ENCODE measurements at places on chromosomes 6 and 20.
A peak's percentile ranks its signal among the peaks of the same experiment; 100 is the strongest.

DNA sequence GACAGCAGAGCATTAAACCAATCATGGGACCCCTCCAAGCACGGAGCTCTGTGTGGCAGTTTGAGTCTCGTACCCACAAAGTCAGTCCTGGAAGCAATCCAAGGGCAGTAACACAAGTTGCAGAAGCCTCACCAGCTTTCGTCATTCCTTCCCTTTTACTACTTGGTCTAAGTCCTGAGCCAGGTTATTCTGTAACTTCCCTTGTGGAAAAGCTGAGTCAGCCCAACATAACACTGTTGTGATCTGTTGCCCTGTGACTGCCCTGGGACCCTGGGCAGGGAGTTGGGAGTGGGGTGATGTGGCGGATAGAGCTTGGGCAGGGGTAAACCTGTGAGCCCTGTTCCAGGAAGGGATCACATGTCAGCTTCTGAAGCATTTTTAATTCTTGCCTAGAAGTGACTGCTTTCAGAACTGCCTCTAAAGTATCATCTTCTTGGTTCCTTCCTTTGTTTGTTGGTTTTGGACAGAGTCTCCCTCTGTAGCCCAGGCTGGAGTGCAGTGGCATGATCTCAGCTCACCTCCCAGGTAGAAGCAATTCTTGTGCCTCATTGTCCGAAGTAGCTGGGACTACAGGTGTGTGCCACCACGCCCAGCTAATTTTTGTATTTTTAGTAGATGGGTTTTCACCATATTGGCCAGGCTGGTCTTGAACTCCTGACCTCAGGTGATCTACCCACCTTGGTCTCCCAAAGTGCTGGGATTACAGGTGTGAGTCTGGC lies 183.7 kb upstream of the JAG1 start:
- no peak for DNase-seq

GRCh38 chr6:70131528-70131927 lies 171.4 kb downstream of the COL9A1 start:
- DNase-seq = no peak

DNA sequence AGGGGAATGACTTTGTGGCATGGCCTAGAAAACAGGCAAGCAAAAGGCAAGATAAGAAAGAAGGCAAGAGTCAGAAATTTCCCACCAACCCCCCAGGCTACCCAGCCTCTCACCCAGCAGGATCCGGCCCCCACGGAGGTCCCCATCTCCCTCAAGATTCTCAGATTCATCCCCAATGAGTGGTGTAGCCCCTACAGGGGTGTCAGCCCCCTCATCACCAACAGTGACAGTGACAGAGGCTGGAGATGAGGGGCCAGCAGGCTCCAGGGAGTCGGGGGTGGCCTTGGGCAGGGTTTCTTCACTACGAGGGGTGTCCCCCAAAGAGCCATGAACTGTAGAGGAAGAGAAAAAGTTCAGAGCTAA lies 1.0 kb downstream of the EHMT2 start:
- no peak for DNase-seq

GRCh38 chr6:15631432-15631831 lies 31.4 kb downstream of the DTNBP1 start:
- DNase-seq = no peak

- DNase-seq = no peak
Observed at GRCh38 chr6:146103416-146104072, 74.7 kb downstream of the GRM1 start.

GRCh38 chr6:56551409-56552120 lies 91.1 kb downstream of the DST start:
- DNase-seq = no peak

GRCh38 chr20:57849521-57850215 lies 139.9 kb upstream of the PMEPA1 start:
- peak; percentile 11 for DNase-seq

- peak; percentile 73 for DNase-seq
Observed at GRCh38 chr20:60262967-60263603, 304.9 kb downstream of the CDH26 start.

DNA sequence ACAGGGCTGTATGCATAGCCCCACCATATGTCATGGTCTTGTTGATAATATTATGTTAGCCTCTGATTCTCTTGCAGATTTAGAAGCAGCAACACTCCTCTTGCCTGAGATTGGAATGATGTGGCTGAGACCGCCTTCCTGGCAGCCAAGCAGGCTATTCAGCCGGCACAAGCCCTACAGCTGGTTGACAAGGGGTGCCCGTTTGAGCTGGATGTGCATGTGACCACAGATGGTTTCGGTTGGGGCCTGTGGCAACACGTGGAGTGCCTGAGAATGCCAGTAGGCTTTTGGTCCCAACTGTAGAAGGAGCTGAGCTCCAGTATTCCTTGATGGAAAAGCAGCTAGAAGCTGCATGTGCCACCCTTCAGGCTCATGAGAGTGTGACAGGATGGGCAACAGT lies 303.6 kb upstream of the POU3F2 start:
- DNase-seq = no peak

DNA sequence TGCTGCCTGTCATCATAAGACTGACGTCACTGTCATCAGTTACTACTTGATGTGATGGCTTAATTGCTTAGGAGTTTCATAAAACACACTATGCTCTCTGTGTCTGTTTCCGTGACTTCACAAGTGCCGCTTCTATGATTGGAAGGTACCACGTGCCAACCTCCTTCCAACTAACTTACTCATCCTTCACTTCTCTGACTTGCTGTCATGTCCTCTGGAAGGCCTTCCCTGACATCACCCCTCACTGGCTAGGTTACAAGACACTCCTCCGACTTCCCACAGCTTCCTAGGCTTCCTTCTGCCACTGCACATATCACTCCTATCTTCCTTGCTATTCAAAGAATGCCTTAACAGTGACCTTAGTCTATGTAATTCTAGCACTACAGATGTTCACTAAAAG lies 20.4 kb downstream of the SERINC3 start:
- DNase-seq = no peak

GRCh38 chr6:127538750-127539264 lies 19.7 kb upstream of the MTCL3 start:
- DNase-seq = no peak

DNA sequence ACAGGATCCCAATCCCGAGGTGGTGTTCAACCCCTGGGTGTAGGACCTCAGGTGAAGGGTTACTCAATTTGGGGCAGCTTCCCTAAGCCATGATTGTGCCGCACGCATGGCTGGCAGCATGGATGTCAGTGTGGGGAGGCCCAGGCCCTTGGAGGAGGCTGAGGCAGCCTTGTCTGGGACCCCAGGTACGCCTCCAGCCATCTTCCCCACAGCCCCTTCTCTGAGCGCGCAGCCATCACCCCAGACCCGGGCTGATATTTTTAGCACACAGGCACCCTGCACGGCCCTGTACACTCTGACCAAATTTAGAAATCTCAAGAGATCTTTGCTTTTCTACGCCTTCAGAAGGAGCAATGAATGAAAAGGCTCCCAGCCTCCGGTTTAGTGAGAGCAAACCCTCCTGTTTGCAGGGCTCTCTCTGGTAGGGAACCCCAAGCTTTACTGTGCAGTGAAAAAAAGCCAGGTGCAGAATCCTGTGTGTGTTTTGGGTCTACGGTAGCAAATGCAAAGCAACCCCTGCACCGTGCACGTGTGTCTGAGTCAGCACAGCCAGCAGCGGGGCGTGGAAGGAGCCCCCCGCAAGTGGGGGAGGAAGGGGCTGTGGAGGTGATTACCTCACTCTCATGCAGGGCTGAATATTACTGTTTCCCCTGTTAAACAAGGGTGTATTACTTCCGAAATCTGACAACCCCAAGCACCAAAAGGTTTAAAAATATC lies 44.3 kb downstream of the CTCFL start:
- DNase-seq = no peak

- DNase-seq = no peak
Observed at GRCh38 chr6:30749554-30750378, 5.4 kb upstream of the IER3 start.

GRCh38 chr6:322259-322930 lies 30.1 kb downstream of the DUSP22 start:
- no peak for DNase-seq

DNA sequence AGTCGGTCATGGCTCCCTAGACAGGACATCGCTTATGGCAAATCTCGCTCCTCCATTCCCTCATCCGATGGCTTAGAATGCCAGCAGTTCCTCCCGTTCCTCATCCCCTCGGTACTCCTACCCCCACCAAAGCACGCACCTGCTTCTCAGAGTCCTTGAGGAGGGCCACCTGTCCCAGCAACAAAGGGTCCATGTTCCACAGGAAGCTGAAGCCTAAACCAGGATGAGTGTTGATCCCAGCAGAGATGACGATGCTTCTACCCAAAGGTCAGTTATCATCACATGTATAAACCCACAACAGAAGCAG lies 111.2 kb downstream of the THBS2 start:
- DNase-seq = no peak

GRCh38 chr6:17871189-17871519 lies 116.3 kb downstream of the KIF13A start:
- DNase-seq = no peak

DNA sequence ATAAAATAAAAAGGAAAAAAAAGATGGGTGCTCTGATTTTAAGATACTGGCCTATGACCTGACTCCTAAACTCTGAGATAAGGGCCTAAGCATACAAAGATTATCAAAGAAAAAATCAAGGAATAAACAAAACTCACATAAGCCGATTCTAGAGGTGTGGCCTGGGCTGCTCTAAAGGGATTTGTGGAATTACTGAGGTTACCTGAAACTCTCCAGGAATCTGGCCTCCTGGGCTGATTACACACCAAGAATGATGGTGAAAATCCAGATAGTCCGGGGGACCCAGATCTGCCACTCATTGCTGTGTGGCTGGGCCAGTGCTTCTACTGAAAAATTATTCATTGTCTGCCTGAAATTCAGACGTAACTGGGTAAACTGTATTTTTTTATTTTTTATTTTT lies 122.7 kb upstream of the RNF24 start:
- no peak for DNase-seq

DNA sequence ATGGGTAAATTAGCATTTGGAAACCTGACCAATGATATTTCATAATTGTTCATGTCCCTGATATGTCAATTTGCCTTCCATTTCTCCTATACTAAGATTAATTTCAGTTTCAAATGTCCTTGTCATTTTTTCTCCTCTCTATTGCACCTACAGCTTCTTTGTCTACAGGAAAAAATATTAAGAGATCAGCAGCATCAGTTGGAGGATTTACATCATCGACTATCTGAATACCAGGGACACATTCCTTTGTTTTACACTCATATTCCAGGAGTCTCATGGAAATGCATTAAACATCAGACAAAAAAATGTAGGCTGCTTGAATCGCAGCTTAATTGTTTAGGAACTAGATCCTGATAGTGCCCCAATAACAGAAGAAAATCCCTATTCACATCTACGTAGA lies 188.2 kb downstream of the PRKN start:
- no peak for DNase-seq

GRCh38 chr20:63693083-63693732 lies 3.2 kb upstream of the TNFRSF6B start:
- no peak for DNase-seq

DNA sequence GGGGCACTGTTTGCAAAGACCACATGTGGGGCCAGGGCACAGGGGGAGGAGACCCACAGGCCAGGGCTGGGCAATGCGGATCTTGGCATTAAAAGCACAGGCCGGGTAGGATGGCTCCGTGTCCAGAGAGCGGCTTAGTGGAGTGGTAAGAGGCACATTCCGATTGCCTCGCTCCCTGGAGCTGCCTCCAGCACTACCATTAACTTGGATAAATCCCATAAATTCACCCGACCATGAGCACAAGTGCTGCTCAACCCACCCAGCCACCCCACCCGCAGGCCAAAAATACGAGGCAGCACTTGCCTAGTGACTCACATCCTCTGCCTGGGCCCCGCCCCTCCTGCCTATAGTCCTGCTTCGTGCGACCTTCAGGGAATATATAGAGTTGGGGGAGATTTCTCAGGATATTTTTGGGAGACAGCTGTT lies 67.5 kb upstream of the QKI start:
- no peak for DNase-seq

DNA sequence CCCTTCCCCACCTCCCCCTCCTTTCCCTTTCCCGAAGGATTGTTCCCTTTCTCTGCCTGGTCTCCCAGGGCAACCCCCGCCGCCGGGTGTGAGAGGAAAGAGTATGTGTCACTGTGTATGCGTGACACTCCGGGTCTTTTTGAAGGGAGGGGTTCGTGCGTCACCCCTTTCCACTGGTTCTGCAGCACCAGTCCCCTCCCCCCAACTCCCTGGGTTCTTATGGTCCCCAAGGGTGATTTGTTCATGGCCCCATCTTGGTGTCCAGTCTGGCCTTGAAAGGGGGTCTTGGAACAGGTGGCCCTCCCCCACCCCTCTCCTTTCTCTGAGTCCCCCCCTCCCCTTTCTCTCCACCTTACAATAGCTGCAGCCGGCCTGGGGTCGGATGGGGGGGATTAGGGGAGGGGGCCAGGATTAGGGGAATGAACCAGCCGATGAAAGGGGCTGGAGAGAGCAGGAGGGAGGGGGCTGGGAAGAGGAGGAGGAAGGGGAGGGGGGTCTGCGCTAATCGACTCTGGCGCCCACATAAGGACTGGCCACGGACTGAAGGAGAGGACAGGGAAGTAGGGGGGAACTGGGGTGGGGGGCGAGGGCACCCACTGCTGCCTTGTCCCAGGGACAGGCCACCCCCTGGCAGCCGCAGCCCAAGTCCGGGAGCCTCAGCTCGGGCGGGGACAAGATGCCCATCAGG lies 1.3 kb upstream of the RING1 start:
- no peak for DNase-seq

- DNase-seq = no peak
Observed at GRCh38 chr6:134602123-134602522, 284.2 kb upstream of the SGK1 start.

DNA sequence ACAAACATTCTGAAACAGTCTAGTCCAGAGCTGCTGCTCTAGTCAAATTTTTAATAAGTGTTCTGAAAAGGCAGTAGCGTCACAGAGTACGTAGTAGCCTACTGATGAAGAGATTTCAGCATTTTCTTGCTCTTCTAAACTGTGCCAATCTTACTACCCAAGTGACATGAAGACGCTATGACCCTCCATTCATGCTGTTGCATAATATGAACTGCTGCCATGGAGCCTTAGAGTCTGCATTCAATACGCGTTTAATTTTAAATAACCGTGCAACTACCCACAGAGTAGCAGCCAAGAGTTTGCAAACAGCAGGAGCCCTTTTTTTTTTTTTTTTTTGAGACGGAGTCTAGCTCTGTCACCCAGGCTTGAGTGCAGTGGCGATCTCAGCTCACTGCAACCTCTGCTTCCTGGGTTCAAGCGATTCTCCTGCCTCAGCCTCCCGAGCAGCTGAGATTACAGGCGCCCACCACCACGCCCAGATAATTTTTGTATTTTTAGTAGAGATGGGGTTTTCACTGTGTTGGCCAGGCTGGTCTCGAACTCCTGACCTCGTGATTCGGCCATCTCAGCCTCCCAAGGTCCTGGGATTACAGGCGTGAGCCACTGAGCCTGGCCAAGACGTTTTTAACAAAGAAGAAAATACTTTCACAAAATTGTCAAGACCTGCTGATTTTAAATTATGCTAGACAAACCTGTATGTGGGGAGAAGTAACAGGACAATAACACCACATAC lies 44.3 kb downstream of the EZR start:
- no peak for DNase-seq

Measured in stimulated activated CD8-positive, alpha-beta memory T cell treated with anti-CD3 and anti-CD28 coated beads, Interleukin-4, amount 100 ng/mL, for 48 hours (primary cell).